ENCODE measurements at places on chromosomes 4 and X. TPM values are rescaled to one million over a fixed set of nuclear protein-coding genes. Genes with fewer than 3 reads are reported as not detected.

Gene SPIN4
- total RNA-seq: 6.6 TPM

Gene ANAPC10
- 26.8 TPM for total RNA-seq

Gene RAB33A
- total RNA-seq: 10.6 TPM

Gene GPC4
- not detected for total RNA-seq

GRCh38 chr4:90051999-90052398 lies 75.2 kb upstream of the CCSER1 start:
- H3K4me1 ChIP-seq: no peaks in the 10 kb centered on the region
- no peaks in the 10 kb centered on the region for H3K36me3 ChIP-seq
- H3K27me3 ChIP-seq: no peaks in the 10 kb centered on the region
- no peak for DNase-seq
- H3K27ac ChIP-seq: no peak overlapping the region

DNA sequence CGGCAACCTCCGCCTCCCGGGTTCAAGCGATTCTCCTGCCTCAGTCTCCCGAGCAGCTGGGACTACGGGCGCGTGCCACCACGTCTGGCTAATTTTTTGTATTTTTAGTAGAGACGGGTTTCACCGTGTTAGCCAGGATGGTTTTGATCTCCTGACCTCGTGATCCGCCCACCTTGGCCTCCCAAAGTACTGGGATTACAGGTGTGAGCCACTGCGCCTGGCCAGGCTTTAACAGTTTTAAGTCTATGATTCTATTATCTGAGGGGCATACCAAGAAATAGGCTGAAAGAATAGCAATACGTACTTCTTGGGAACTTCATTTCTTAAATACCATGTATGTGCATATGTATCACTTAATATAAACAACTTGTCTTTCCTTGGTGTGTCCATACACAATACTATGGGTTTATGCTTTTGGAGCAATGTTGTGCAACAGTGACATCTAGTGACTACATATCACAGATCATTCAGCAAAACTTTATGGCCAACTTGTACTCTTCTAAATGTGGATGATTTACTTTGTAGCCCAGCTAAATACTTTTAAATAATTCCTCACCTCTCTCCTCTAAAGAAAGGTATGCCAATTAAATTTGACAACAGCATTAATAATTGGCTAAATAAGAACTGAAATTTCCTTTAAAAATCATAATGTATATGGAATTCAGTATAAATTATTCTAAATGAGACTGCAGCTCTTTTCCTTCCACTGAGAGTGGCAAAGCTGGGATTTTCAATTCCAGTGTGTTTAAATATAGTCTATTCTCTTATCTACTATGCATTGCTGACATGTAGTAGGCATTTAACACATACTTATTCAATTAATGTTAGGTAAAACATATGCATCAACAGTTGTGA lies 10.4 kb downstream of the SLC9B1 start:
- H3K4me3 ChIP-seq: no peak overlapping the region
- no peaks in the 10 kb centered on the region for H3K27me3 ChIP-seq
- no peak overlapping the region for H3K27ac ChIP-seq
- no peaks in the 10 kb centered on the region for H3K4me1 ChIP-seq
- no peaks in the 10 kb centered on the region for H3K36me3 ChIP-seq

DNA sequence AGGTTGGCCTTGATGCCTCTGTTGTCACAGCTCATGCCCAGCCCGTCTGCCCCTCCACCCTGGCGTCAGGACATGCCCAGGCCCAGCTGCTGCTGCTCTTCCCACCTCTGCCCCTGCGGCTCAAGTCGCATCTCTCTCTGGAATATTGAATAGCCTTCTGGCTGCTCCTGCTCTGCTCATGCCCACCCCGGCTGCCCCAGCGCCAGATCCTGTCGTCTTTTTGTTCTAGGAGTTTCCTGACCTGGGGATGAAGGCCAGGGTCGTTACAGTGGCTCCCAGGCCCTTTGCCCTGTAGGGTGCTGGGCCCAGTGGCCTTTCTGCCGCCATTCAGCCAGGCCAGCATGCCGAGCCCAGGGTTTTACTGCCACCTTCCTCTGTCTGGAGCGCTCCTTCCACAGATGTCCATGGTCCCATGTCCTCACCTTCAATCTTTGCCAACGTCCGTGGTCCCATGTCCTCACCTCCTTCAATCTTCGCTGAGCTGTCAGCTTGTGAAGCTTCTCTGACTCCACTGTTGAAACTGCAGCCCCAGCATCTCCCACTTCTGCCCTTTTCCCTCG lies 9.7 kb downstream of the MAEA start:
- H3K27ac ChIP-seq: no peak overlapping the region
- DNase-seq: no peak
- peaks cover 8% of the 10 kb centered on the region for H3K4me1 ChIP-seq
- H3K4me3 ChIP-seq: no peak overlapping the region
- peaks cover 9% of the 10 kb centered on the region for H3K36me3 ChIP-seq

Gene FGB
- not detected for total RNA-seq

- no peak overlapping the region for H3K27ac ChIP-seq
- H3K27me3 ChIP-seq: no peaks in the 10 kb centered on the region
- H3K36me3 ChIP-seq: no peaks in the 10 kb centered on the region
- H3K4me3 ChIP-seq: no peak overlapping the region
- no peak for DNase-seq
Observed at GRCh38 chrX:154431341-154431740, 2.9 kb downstream of the ATP6AP1 start.

Gene MAGEA11
- total RNA-seq: not detected

GRCh38 chr4:138832563-138832962 lies 183.0 kb upstream of the NOCT start:
- H3K4me3 ChIP-seq: no peak overlapping the region
- H3K27ac ChIP-seq: no peak overlapping the region
- no peaks in the 10 kb centered on the region for H3K4me1 ChIP-seq
- H3K27me3 ChIP-seq: no peaks in the 10 kb centered on the region
- H3K36me3 ChIP-seq: no peaks in the 10 kb centered on the region
- DNase-seq: no peak

DNA sequence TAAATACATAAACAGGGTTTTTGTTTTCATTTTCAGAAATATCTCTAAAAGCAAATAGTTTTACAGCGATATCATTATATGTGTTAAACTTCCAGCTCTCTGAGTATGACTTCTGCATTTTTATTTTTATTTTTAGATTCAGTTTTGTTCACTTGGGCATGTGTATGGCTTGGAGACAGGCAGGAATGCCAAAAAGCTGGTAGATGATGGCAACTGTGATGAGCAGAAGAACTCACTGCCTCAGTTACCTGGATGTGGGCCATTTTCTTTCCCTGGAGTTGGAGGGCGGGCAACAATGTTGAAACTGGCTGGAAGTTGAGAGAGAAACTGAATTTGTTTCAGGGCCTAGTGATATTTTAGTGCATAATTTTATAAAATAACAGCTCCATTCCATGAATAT lies 266.4 kb downstream of the ARHGAP24 start:
- H3K27me3 ChIP-seq: no peaks in the 10 kb centered on the region
- no peaks in the 10 kb centered on the region for H3K4me1 ChIP-seq
- no peaks in the 10 kb centered on the region for H3K36me3 ChIP-seq

DNA sequence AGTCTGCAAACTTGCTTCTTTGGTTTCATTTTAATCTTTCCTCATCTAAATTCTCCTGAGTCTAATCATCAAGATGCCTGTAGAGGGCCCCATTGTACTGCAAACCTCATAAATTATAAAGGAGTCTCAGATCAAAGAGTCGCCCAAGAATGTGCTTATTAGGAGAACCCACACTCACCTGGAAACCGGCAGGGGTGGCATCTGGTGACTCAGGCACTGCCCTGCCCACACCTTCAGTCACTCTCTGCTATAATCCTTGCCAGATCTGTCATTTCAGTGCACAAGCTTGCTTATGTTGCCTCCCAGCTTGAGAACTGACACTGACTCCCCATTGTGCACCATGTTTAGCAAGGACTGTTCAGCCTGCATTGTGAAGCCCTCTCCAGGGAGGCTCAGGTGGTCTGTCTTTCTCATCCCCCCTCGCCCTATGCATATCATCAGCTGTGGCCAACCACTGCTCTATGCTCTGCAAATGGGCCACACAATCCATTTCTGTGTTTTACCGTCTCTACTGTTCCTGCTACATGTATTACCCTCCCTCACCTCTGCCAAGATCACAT lies 12.4 kb downstream of the EPGN start:
- no peak overlapping the region for H3K27ac ChIP-seq
- H3K36me3 ChIP-seq: no peaks in the 10 kb centered on the region
- no peaks in the 10 kb centered on the region for H3K27me3 ChIP-seq
- no peak overlapping the region for H3K4me3 ChIP-seq
- no peak for DNase-seq

Gene SLIT2
- not detected for total RNA-seq

- no peak for DNase-seq
- no peaks in the 10 kb centered on the region for H3K36me3 ChIP-seq
- no peak overlapping the region for H3K4me3 ChIP-seq
- no peak overlapping the region for H3K27ac ChIP-seq
Observed at GRCh38 chrX:18828832-18829404, 121.5 kb downstream of the PPEF1 start.

Gene EPHA5
- total RNA-seq: not detected

GRCh38 chr4:106095408-106095807 lies 200.1 kb downstream of the NPNT start:
- H3K27me3 ChIP-seq: no peaks in the 10 kb centered on the region
- no peak for DNase-seq
- H3K27ac ChIP-seq: no peak overlapping the region
- H3K36me3 ChIP-seq: no peaks in the 10 kb centered on the region
- no peak overlapping the region for H3K4me3 ChIP-seq
- H3K4me1 ChIP-seq: no peaks in the 10 kb centered on the region

DNA sequence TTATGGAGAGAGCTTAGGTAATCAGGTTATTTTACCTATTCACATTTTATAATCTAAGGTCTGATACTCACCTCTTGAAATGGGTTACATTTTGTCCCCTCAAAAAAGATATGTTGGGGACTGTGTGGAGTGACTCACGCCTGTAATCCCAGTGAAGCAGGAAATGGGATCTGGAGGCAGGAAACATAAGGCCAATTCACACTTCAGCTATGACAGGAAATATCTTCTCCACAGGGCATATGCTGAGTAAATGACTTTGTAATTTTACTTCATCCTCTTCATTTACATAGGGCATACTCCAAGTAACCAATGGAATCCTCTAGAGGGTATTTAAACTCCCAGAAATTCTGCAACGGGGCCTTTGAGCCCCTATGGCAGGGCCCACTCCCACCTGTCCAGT lies 54.8 kb upstream of the ZMAT1 start:
- no peak overlapping the region for H3K27ac ChIP-seq
- no peak overlapping the region for H3K4me3 ChIP-seq
- no peaks in the 10 kb centered on the region for H3K4me1 ChIP-seq
- H3K36me3 ChIP-seq: no peaks in the 10 kb centered on the region
- H3K27me3 ChIP-seq: no peaks in the 10 kb centered on the region

DNA sequence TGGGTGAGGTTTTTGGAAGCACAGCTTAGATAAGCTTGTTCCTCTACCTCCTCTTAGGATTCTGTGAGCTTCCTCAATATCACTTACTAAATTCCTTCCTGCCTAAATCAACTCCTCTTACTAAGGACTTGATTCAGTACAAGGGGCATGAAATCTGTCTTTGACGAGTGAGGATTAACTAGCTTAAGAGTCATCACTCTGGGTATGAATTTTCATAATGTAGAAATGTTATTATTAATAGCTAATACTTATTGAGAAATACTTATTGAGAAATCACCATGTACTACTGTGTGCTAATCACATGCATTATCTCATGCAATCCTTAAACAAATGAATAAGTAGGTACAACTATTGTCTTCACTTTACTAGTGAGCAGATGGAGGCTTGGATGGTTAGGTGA lies 28.6 kb downstream of the TRPC3 start:
- no peaks in the 10 kb centered on the region for H3K36me3 ChIP-seq
- H3K4me3 ChIP-seq: no peak overlapping the region

DNA sequence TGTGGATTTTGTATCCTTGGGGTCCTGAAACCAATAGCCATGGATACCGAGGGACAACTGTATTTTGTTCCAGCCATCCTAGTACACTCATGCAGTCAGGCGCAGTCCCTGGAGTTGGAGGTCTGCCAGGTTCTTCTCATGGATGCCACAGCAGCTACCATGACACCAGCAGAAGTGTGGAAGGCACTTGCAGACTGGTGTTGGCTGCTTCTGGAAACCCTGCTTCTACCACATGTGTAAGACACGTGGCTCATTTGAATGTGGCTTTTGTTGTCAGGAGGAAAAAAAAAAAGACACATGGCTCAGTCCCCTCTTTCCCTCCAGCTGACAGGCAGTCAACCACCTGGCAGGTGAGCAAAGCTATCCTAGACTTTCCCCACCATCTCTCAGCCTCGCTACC lies 19.4 kb downstream of the DRD5 start:
- DNase-seq: no peak
- no peak overlapping the region for H3K4me3 ChIP-seq
- H3K27me3 ChIP-seq: no peaks in the 10 kb centered on the region
- no peaks in the 10 kb centered on the region for H3K4me1 ChIP-seq
- no peak overlapping the region for H3K27ac ChIP-seq
- H3K36me3 ChIP-seq: no peaks in the 10 kb centered on the region

GRCh38 chr4:185623444-185624258 lies 88.3 kb upstream of the PDLIM3 start:
- H3K27me3 ChIP-seq: no peaks in the 10 kb centered on the region
- no peaks in the 10 kb centered on the region for H3K4me1 ChIP-seq
- no peak overlapping the region for H3K27ac ChIP-seq

DNA sequence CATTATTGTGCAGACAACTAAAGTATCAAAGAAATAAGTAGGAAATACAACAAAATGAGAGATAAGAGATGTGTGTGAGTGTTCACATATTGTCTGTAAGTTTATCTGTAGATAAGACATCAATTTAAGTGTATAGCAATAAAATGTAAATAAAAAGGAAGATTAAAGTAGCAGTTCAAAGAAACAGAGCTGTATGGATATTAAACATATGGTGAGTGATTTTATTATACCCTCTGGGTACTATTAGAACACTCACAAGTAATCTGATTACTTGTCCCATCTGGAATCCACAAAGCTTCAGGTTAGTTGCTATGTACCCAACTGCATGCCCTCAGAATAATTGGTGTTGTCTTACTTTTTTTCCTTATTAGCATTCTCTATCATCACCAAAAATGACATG lies 747.9 kb upstream of the ADGRL3 start:
- H3K27ac ChIP-seq: no peak overlapping the region
- no peak overlapping the region for H3K4me3 ChIP-seq
- no peak for DNase-seq
- no peaks in the 10 kb centered on the region for H3K27me3 ChIP-seq
- no peaks in the 10 kb centered on the region for H3K4me1 ChIP-seq

Gene ATP1B4
- not detected for total RNA-seq

- H3K4me1 ChIP-seq: no peaks in the 10 kb centered on the region
- H3K27ac ChIP-seq: no peak overlapping the region
- no peaks in the 10 kb centered on the region for H3K27me3 ChIP-seq
- no peaks in the 10 kb centered on the region for H3K36me3 ChIP-seq
- no peak for DNase-seq
- no peak overlapping the region for H3K4me3 ChIP-seq
Observed at GRCh38 chr4:8188743-8189550, 10.1 kb upstream of the SH3TC1 start.

All from CD8-positive, alpha-beta memory T cell (primary cell).